Pulmonary artery endothelial cell (primary cell): ENCODE measurements at places on chromosomes 7 and 10. TPM values are rescaled to one million over a fixed set of nuclear protein-coding genes. Genes with fewer than 3 reads are reported as not detected.

DNA sequence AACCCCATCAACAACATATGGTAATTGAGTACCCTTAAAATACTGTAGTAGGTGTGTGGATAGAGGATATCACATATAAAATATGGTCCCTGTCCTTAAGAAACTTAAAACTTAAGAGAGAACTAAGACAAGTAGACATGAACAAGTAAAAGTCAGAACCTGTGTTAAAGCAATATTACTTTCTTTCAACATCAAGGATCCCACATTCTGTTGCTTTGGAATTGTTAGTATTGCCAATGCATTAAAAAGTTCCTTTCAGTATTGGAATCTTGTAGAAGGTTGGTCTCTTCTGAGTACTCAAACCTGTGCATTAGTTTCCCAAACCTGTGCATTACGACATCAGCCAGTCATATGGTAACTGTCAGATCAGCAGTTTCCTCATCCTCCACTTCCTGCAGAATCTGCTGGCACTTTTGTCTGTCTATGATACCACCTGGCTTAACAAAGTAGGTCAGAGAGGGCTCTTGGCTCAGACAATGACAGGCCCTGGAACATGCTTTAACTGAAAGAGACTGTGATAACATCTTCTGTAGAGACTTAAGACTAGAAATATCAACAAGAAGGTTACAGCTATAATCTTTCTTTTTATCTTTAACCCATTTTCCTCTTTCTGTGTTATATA, 56.5 kb downstream of the CCDC71L start:
- no peak for DNase-seq

GRCh38 chr7:47601119-47601880, 19.4 kb upstream of the TNS3 start:
- DNase-seq, result peak; percentile 43

GRCh38 chr10:13924040-13924725, 337.4 kb downstream of the PRPF18 start:
- peak; percentile 54 for DNase-seq

DNA sequence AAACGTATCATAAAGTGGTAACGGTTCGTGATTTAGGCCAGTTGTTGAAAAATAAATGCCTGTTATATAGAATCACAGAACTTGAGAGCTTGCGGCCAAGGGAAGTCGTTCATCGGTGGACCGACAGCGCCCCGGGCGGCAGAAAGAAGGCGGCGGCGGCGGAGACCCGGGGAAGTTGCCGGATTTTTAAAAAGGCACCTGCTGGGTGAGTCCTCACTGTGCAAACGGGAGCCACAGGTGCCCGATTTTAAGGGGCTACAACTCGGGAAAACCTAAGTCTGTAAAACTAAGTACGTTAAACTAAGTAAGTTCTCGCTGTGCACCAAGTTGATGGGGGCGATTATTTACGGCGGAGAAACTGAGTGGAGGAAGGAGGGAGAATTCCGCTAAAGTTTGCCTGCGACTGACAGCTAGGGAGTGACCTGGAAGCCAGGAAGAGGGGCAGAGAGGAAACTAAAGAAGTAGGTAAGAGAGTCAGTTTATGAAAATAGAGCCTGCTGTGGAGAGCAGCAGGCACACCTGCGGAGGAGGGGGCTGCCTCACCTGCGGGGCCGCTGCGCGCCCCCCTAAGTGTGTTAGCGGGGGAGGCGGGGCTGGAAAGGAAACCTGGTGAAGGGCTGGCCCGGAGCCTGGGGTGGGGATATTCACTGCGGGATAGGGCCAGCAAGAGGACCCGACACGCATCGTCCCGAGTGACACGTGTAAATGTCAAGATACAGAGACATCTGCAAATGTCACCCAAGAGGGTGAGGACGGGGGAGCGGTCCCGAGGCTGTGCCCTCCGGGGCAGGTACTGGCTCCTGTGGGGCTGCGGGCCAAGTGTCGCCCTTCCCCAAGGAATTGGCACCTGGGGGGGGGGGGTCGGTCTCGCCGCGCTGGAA, 996 bp downstream of the ADAM12 start:
- no peak for DNase-seq

- DNase-seq, result no peak
These were observed 250.9 kb downstream of the SNX13 start for GRCh38 chr7:17689361-17689902.

DNA sequence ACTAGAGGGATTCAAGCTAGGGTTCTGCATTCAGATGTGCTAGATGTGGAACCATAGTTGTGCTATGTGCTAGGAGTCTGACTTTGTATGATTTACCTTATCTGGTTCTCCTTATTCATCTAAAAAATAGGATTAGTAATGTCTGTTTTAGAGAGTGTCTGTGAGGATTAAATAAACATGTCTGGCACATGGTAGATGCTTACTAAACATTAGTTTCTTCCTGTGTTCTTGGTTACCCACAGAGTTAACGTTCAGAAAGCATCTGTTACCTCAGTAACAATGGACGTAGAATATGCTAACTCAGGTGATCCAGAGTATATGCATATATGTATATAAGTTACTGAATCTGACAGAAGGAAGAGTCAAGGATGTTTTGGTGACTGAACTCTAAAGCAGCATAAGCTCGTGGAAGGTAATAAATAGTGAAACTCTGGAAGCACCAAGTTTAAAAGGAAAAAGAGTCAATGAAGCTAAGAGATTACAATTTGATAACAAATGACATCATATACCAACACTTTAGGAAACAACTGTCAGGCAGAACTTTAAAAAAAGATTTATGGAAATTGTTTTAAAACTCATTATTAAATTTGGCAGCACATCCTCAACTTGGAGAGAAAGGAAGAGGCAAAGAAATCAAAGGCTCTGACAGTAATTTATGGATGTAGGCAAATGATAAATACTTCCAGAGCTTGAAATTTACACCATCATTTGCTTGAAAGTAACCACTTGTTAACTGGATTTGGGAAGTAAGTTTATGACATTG, 127.0 kb downstream of the CCNY start:
- DNase-seq, result no peak

DNA sequence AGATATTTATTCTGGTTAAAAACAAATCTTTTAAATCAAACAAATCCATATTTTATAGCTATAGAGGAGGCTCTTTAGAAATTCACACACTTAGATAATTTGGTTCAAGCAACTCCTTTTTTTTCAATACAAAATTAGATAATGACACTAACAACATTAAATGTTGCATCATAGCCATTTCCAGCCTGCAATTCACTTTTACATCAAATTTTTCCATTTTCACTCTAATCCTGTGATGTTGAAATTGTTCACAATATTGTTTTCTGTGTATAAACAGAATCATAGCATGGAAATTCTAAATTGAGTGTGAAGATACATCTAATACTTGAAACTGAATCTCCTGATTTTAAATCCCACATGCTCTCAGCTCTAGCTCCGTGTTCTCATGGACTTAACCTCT, 482.6 kb downstream of the INHBA start:
- no peak for DNase-seq

DNA sequence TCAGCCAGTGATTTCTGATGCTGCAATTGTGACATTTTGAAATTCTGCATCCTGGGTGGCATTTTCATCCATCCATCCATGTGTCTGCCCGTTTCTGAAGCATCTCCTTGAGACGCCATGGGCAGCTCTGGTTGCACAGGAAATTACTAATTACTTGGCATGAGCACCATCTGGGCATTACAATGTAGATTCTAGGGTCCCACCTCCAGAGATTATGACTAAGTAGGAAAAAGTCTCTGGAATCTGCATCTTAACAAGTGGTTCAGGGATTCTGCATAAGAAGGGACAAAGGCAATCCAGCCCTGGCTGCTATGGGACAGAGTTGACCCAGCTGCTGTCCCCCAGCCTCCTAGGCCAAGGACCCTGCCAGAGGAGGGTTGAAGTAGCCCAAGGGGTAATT, 65.3 kb downstream of the CUZD1 start:
- DNase-seq, result peak; percentile 19

- no peak for DNase-seq
These were observed 6.8 kb upstream of the HECW1 start for GRCh38 chr7:43105521-43106120.

The RAMP3 gene
- not detected in 2 replicates for total RNA-seq

The SP4 gene
- 5.1 and 7.7 TPM in 2 replicates for total RNA-seq

The ZP3 gene
- total RNA-seq, result 1.3 TPM in 2 replicates

The MYOZ1 gene
- total RNA-seq, result not detected in 2 replicates

The CYP2C19 gene
- 0.07 TPM in 1 of 2 replicates, not detected in the other for total RNA-seq
